Activated gamma-delta T cell treated with anti-CD3 and anti-CD28 coated beads, Interleukin-2, amount 50 U/mL, for 16 hours (primary cell): ENCODE measurements at places on chromosomes 12 and 14.

DNA sequence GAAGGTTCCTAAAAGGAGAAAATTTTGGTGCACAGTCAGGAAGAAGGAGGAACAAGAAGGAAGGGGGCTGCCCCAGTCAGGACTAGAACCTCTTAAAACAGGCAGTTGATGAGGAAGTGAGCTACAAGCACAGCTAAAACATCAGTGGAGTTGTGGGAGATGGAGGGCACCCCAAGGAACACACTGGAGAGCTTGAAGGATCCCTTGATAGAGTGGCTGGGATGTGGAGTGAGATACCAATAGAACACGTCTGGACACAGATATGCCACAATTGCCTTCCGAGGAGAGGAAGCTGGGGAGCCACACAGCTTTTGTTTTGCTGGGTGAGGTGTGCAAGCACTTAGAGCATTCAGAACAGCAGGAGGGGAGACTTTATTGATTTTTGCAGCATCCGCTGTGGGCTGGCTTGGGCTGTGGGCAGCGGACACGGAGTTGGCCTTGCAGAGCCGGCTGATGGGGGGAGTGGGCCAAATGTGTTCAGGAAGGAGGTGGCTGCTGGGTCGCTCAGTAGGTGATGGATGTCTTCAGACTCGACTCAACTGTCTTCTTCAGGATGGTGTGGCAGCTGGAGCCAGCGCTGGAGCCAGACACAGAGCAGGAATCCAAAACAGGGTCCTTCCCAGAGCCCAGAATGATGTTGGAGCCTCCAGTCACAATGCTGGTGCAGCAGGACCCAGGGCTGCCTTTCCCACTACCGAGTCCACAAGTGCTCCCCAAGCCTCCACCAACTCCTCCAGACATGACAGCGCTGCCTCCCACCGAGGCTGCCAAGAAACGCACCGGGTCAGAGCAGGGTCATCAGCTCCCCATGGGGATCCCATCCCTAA is 4.7 kb upstream of the KRT79 start:
- no peak for DNase-seq

GRCh38 chr12:41108032-41108431 is 80.1 kb upstream of the PDZRN4 start:
- DNase-seq = no peak

GRCh38 chr14:76193696-76194095 is 42.0 kb downstream of the GPATCH2L start:
- no peak for DNase-seq

DNA sequence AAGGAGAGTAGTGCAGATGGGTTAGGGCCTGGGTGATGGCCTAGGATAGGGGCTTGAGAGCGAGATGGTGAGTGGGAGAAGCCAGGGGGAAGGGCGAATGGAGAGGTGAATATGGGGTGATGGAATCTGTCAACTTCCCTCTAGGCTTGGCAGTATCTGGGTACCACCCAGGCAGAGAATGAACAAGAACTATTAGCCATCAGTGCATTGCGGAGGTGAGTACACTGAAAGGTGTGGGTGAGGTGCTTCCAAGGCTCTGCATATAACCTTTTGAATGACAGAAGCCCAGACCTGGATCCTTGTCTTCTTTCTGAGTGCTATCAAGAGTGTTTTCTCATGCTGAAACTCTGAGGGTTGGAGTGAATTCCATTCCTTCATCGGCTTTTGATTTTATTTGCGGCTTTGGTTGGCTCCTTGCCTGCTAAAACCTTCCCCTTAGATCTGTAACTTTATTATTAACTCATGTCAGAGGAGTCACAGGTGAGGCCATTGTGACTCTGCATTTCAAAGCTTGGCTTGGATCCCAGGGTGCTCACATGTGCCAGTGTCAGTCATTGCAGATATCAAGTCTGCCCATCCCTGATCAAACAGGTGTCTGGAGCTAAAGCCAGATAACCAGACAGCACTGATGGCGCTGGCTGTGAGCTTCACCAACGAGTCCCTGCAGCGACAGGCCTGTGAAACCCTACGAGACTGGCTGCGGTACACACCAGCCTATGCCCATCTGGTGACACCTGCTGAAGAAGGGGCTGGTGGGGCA is 18.6 kb downstream of the PEX5 start:
- DNase-seq = no peak

DNA sequence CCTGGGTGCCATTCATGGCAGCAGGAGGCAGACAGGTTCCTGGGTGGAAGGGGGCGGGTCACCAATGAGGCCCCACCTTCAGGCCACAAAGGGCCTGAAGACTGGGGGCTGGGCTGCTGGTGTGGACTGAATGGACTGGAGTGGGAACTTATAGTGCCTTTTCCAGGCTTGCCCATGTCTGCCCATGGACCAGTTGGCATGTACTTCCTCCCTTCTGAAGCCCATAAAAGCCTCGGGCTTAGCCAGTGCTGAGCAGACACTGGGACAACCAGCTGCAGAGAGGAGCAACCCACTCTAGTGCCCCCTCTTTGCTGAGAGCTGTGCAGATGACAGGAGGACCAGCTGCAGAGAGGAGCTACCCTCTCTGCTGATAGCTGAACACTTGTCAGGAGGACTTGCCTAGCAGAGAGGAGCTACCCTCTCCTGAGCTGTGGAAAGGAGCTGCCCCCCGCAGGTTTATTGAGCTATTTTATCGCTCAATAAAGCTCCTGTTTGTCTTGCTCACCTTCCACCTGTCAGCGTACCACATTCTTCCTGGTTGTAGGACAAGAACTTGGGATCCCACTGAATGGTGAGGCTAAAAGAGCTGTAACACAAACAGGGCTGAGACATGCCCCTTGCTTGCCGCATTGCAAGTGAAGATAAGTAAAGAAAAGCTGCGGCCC is 34.0 kb downstream of the APAF1 start:
- DNase-seq = no peak
